AG09309 (cell line): ENCODE measurements at places on chromosomes 4 and X.

DNA sequence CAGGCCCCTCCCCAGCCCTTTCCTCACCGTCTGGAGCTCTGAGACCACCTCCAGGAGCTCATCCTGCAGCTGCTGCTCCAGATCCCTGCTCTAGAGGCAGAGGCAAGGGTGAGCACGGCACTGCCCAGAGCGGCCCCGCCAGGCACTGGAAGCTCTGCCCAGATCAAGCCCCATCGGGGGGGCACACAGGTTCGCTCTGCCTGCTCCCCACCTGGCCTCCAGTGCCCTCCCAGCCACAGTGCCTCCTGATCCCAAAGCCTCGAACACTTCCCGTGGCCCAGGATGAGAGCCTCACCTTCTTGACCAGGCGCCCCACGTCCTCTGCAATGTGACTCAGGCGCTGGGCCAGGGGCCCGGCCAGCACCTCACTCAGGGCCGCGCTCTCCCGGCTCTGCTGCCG, 5.0 kb downstream of the ARHGAP4 start:
- no peak for DNase-seq

DNA sequence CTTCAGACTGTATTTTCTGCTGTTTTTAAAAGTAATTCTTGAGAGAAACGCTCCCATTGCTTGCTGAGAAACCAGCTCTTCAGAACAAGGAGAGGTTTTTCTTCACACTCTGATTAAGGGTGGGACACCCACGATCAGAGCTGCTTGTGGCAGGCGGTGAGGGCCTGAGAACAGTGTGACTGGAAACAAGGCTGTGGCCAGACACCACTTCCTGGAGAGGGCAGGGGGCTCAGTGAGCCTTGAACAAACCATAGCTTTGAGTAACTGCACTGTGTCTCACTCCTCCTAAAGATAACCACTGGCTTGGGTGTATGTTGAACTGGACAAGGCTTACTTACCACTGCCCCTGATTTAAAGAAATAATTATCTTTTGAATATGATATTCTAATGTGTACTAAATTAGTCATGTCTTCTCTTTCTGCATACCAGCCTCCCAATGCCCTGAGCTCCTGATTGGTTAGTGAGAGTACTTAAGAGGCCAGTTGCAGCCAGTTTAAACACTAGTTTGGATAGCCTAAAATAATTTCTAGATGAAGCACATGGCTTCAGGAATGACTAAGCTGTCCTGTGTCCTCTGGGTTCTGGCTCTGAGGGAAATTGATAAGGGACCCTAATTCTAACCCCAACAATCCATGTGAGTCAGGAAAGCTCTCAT, 3.7 kb upstream of the GPR82 start:
- no peak for DNase-seq

GRCh38 chr4:164304101-164304639, 449.8 kb upstream of the SMIM31 start:
- no peak for DNase-seq

- DNase-seq: no peak
Observed at GRCh38 chrX:1589356-1590130, 1.9 kb upstream of the AKAP17A start.

GRCh38 chr4:88242144-88242543, 42.2 kb downstream of the PPM1K start:
- DNase-seq: no peak

DNA sequence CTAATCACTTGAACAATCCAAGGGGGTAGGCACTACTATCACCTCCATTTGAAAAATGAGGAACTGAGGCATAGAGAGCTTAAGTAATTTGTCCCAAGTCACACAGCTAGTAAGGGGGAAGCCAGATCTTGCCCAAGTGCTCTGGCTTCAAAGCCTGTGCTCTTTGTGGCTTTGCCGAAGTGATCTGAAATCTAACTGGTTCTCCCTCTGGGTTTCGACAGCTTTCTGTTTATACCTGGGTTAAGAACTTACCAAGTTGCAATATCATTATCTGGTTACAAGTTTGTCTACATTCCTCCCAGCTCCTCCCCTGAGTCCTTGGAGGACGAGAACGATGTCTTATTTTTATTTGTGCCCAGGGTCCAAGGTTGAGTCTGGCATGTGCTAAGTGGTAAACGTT, 125.3 kb upstream of the RAI2 start:
- no peak for DNase-seq

DNA sequence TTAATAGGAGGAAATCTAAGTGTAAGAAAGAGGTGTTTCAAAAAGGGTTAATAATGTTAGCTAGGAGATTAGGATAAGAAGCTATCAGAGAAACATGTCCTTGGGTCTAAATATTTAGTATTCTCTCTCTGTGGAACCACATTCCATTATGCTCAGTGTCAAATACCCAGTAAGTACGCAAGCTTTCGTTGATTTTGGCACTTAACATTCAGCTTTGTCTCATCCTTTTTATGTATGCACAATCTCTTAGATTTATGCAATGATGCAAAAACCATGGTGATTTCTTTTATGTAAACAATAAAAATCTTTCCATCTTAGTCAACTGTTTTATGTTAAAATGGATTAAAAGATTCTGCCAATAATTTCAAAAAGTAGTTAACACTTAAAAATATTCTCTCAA, 129.2 kb downstream of the KLHL13 start:
- DNase-seq: no peak

- DNase-seq: peak; percentile 61
Observed at GRCh38 chrX:7316887-7317286, 168.9 kb upstream of the PUDP start.

GRCh38 chr4:115944146-115944905, 830.9 kb upstream of the NDST4 start:
- no peak for DNase-seq

- DNase-seq: no peak
Observed at GRCh38 chr4:83923341-83923740, 387.4 kb downstream of the GPAT3 start.

GRCh38 chr4:85151371-85151770, 184.9 kb upstream of the WDFY3 start:
- DNase-seq: no peak

DNA sequence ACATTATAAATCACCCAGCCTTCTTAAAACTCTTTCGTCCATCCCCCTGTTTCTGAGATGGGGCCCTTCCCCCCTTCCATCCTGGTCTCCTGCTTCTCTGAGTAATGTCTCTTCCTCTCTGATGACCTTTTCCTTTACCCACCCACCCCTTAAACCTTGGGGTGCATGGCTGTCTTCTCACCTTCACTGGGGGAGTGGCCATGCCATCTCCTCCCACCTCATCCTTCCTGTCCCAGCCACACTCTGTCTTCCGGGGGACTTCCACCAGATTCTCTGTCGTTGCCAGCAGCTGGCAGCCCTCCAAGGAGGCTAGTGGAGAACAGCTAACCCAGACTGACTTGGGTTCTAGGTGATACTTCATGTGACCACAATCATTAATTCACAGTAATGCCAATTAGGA, 83.2 kb upstream of the SCML1 start:
- no peak for DNase-seq

DNA sequence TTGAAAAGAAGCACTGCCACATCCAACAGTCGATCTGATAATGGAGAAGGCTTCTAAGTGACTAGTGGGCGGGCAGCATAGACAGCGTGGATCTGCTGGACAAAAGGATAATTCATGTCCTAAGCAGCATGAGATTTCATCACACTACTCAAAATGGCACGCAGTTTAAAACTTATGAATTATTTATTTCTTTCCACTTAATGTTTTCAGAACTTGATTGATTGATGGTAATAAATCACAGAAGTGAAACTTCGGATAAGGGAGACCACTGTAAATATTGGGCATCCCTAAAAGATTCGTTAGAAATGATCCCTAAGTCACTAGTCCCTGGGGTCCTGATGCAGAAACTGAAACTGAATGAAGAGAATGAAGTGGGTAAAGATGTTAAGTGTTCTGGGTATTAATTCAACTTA, 93.0 kb upstream of the ANK2 start:
- DNase-seq: no peak
